Diencephalon (tissue), 1 donor: ENCODE measurements at places on chromosomes 7 and 10. TPM values are rescaled to one million over a fixed set of nuclear protein-coding genes. Genes with fewer than 3 reads are reported as not detected.

Gene ZNF239
- total RNA-seq, result 17.3 TPM

Gene SPDYE6
- total RNA-seq, result not detected

Gene NUP42
- 63.2 TPM for total RNA-seq

Gene CRCP
- 48.9 TPM for total RNA-seq

Gene ATP6V0A4
- total RNA-seq, result 0.69 TPM

Gene LOXL4
- 0.46 TPM for total RNA-seq

Gene UCN3
- not detected for total RNA-seq

Gene CLEC5A
- under 0.01 TPM for total RNA-seq

Gene LEP
- not detected for total RNA-seq

Gene MBL2
- not detected for total RNA-seq

Gene UNCX
- total RNA-seq, result 2.3 TPM

Gene WEE2
- total RNA-seq, result 0.23 TPM

Gene ZNF25
- total RNA-seq, result 67.6 TPM

Gene PRSS37
- total RNA-seq, result not detected

Gene GPR146
- total RNA-seq, result 3.2 TPM

Gene BRAF
- total RNA-seq, result 87.4 TPM

Gene TUBB8
- not detected for total RNA-seq

Gene NEUROG3
- total RNA-seq, result not detected

Gene STOX1
- 15.7 TPM for total RNA-seq

Gene ADCYAP1R1
- total RNA-seq, result 70.4 TPM

Gene NANOS1
- 15.7 TPM for total RNA-seq

Gene ELN
- total RNA-seq, result 33.2 TPM

Gene GRID2IP
- total RNA-seq, result 2.1 TPM

Gene CDH23
- total RNA-seq, result 8.1 TPM

Gene MACC1
- total RNA-seq, result 0.23 TPM

Gene NEUROD6
- total RNA-seq, result 4.2 TPM

Gene CLCN1
- total RNA-seq, result not detected

Gene PDGFA
- total RNA-seq, result 52.6 TPM
